ENCODE measurements at places on chromosomes 6 and 20.

DNA sequence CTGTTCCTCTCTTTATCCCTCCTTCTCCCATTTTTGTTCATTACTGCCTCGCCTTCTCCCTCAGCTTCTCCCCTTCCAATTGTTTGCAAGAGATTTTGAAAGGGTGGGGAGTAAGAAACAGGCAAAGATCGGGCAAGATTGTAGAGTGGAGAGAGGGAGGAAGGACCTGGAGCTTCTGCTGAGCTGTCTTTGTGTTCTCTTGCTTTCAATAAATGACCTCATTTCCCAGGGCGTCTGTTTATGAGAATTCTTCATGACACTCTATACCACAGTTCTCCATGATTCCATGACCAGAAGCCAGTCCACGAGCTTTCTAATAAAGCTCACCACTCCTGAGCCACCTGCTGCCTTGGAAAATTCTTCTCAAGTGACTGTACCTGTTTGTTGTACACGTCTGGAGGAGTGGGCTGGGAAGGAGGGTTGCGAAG is 50.0 kb upstream of the PLEKHG1 start:
- no peak for DNase-seq

DNA sequence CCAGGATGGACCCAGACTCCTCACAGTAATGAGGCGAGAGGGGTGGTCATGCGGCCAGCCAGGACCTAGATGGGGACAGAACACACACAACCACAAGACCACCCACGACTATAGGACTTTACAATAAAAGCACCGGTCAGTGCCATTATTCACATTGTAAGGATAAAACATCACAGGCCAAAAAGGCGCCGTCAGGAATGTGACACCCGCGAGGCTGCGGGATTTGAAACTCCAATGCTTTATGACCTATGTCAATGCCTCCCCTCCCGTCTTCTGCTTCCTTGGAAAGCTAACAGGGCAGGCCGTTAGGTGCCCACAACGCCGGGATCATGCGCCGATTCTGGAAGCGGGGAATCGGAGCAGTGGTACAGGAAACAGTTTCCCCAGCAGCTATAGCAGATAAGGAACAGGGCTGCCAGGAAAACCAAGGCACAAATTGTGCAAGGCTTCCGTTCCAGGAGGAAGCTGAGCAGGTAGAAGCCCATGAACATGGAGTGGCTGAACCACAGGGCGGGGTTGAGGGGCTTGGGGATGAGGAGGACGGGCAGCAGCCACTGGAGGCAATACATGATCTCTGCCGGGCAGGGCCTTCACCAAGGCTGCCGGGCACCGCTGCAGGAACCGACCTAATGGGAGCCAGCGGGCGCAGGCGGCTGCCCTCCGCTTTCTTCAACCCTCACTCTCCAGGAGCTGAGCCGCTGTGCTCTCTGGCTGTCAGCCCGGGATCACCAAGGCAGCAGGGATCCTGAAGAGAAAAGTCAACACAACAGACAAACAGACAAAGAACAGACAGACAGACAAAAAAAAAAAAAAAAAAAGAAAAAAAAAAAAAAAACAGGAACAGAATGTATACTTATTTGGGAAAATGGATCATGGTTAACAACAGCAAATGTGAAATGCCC is 2.2 kb upstream of the NNAT start:
- DNase-seq: no peak

DNA sequence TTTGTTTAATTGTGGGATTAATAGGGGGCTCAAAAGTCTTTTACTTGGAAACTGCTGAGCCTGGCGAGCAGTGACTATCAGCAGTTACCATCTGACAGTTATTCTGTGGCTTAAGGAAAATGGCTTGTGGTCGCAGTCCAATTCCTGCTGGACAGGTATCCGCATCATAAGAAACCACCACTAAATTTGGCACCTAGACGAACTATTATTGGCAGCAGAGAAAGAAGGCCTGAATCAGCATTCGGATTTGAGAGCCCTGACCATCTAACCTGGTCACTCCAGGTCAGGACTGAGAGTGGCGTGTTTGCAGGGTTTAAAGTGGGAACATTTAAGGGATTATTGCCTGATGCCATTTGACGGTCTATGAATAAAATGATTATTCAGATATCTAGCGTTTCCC is 146.4 kb downstream of the RPS12 start:
- DNase-seq: no peak

DNA sequence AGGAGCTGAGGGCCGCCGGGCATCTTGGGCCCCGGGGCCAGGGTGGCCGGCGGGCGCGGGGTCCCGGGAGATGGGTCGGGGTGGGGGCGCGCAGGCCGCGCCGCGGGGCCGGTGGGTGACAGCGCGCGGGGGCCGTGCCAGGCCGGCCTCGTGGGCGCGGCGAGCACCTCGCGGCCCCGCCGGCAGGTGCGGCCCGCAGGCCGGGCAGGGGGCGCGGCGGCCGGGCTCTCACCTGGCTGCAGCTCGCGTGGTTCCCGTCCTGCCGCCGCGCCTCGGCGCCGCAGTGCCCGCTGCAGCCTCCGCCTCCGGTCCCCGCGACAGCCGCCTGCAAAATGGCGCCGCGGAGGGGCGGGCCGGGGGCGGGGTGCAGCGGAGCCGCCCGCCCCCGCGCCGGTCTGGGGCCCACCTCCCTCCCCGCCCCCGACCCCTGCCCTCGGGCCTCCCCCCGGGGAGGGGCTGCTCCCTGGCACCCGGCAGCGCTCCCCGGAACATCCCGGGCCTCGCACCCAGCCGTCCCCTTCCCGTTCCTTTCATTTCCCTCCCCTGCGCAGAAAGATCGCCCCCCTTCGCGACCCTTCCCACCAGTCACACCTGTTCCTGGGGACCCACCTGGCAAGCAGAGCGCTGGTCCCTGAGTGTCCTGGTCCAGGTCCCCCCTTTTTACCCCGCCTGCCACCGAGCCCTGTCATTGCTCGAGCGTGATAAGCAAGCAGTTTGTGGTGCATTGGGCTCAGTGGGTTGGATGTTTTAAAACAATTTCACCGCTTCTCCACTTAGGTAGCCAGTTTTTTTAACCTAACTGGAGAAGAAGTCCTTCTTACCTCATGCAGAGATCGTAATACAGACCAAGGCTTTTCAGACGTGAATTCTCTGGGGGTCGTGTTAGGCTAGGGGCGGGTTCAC is at the start of gene SLC23A2:
Gene SLC23A2 (minus strand): TSS at position 337 of the 903 bp plus-strand sequence. CDS start 68,948 bp downstream, outside the sequence.
- DNase-seq: peak; percentile 68

GRCh38 chr6:166697113-166697512 is 70.1 kb upstream of the RPS6KA2 start:
- no peak for DNase-seq

DNA sequence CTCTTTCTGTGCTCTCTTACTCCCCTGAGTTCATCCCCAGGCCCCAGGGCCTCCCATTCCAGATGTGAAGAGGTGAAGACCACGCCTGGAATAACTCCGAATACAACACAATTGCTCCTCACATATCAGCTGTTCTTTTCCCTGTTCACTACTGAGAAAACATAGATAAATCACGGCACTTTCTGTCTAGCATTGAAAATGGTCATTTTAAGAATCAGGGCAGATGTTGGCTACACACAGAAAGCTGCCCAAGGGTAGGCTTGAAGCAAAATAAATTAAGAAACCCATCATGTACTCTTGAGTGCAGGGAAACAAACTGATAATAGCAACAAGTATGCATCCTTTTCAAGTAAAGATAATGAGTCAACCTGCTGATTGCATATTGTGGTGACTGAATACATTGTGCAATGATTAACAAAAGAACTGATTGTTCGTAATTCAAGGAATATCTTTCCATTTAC is 382.5 kb downstream of the PRKN start:
- no peak for DNase-seq

GRCh38 chr6:4913705-4914419 is 90.0 kb downstream of the RPP40 start:
- peak; percentile 39 for DNase-seq

DNA sequence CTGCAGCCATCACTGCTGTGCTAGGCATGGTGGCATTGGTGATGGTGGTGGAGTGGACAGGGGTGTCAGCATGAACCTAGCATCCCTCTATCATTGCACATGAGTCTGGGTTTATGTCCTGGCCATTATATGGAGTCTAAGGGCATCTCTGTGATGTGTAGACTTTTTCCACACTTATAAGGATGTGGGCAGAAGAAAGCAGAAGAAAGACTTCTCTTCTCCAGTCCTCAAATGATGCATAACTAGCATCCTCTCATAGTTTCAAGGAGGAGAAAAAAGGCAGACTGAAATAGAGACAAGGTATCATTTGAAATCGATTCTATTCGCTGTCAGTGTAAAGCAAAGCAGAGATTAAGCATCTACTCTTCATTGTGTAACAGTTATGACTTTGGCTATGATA is 140.0 kb upstream of the ATXN1 start:
- DNase-seq: no peak

DNA sequence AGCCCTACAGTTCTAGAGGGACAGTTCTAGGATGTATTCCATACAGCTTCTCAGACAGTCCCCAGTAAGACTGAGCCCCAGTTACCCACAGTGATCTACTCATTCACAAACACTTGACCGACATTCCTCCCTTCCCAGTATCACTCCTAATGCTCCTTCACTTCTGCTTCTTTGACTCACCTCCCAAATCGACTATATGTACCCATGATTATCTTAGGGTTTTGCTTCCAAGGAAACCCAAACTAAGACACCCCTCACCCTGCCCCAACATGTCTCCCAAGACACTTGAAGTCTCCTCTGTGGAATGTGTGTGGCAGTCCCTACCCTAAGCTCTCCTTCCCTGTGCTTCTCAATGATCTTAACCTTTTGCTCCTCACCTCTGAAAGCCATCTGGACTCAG is 23.6 kb upstream of the TGM6 start:
- no peak for DNase-seq

DNA sequence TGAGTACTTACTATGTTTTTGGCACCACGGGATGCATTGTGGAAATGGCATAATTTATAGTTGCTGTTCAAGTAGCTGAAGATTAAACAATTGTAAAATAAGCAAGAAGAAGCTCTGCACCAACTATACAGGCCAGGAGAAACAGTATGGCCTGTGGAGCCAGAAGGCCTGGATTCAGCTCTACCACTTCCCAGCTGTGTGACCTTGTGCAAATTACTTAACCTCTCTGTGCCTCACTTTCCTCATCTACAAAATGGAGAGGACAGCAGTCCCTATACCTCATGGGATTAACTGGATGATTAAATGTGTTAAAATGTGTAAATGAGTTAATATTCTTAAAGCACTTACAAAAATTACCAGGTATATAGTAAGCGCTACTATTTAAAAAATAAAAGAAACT is 49.1 kb downstream of the CNKSR3 start:
- DNase-seq: no peak

Data from mucosa of descending colon (tissue), 3 donors.